ENCODE measurements at places on chromosomes 3 and 15. TPM values are rescaled to one million over a fixed set of nuclear protein-coding genes. Genes with fewer than 3 reads are reported as not detected.

DNA sequence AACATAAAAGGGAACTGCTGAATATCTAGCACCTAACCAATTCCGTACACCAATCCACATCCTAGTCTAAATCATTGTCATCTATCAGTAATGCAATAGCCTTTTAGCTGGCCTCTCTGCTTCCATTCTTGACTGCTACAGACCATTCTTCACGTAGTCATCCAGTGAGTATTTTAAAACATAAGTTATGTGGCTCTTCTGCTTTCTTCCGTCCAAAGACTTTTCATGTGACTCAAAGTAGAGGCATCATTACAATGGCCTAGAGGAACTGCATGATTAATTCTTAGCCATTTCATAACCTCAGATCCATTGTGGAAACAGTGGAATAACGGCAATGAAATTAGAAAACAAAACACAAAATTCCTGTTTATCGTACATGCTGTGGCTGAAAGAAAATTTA is 88.9 kb upstream of the CBLB start:
- DNase-seq, result no peak

DNA sequence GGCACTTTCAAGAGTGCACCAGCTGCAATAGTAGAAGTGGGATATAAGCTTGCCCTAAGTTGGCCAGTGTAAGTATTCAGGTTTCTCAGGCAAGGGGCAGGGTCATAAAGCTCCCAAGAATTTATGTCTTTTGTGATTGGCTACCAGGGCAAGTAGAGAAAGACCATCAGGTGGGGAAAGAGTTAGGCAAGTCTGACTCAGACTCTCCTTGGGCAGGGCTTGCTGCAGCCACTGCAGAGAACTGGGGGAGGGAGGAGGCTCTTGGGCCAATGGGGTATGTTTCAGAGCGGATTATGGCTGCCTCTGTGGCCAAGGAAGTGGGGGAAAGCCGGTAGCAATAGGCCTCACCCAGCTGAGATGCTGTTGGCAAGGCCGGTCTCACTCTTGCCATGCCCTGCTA is 44.6 kb upstream of the SLC25A36 start:
- DNase-seq, result no peak

GUCA1C gene
- polyA plus RNA-seq, result not detected

DNA sequence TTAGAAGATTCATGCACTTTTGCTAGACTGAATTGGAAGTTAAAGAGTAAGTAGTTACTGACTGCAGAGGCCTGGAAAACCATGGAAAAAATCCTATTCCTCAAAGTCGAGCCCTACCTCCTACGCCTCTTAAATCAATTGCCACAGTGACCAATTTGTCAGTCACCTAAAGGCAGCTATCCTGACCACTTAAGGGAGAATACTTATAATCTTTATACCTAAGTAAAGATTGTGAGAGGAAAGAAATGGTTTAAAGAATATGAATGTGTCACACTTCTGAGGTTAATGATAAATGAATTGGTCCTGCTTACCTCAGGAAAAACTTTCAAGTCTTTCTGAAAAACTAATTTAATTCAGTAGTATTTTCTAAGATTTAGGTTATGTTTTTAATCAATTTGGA is 42.6 kb downstream of the AGTR1 start:
- no peak for DNase-seq

DNA sequence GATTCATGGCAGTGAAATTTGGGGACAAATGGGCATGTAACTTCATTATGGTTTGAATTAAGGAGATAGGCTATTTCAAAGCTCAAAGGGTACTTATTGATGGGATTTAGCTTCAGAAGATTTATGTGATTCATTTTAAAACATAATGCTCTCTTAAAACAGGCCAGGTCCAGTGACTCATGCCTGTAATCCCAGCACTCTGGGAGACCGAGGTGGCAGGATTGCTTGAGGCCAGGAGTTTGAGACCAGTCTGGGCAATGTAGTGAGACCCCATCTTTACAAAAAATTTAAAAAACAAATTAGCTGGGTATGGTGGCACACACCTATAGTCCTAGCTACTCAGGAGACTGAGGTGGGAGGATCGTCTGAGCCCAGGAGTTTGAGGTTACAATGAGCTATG is 11.5 kb downstream of the THAP10 start:
- DNase-seq, result no peak

GRCh38 chr3:42177068-42177800 is 86.1 kb downstream of the TRAK1 start:
- DNase-seq, result no peak

DNA sequence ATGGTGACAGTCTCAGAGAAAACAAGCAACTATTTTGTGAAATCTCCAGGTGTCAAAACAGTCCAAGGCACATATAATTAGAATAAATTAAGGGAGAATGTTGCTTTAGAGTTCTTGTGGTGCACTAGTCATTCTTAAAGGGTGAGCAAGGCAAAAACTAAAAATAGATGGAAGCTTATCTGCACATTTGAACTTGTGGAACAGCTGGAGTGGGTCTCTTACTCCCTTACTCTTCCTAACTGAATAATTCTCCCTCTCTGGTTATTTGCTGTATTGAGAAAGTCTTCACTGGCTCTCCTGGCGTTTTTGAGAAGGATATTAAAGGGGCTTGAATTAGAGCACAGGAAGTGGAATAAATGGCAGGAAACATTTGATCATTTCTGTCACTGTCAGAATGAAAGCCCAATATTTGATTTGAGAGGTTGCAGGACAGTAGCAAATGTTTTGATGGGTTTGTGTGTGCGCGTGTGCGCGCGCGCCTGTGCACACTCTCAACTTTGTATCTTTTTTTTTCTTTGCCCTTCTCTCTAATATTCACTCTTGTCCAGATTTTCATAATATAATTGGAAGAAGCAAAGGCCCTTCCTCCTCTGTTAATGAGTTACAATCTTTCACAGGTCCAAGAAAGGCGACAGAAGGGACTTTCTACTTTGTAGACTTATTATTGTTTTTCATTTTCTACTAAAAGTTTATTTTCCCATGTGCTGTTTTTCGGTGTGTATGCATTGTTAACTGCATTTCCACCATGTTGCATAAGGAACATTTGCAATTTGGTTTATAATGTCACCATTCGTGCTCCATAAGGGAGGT is 40.9 kb downstream of the AKAP13 start:
- DNase-seq, result peak; percentile 26

ZNF774 gene
- 0.89 TPM for polyA plus RNA-seq

GRCh38 chr15:95405447-95405846 is 925.1 kb upstream of the NR2F2 start:
- DNase-seq, result peak; percentile 54

UBE2Q2 gene
- 8.9 TPM for polyA plus RNA-seq

DNA sequence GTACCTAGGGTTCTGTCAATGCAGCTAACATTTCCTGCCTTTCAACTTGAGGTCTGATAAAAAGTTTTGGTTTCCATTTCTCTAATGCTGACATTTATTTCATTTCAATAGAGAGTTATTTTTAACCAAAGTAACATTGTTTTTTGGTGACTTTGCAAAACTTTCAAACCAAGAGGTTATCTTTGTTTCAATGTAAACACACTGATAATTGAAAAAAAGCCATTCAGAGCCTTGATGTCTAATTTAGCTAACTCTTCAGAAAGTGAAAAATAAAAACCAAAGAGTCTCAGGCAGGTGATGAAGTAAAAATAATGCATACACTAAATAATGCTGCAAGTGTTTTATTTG is 9.6 kb upstream of the TIPARP start:
- no peak for DNase-seq

DNA sequence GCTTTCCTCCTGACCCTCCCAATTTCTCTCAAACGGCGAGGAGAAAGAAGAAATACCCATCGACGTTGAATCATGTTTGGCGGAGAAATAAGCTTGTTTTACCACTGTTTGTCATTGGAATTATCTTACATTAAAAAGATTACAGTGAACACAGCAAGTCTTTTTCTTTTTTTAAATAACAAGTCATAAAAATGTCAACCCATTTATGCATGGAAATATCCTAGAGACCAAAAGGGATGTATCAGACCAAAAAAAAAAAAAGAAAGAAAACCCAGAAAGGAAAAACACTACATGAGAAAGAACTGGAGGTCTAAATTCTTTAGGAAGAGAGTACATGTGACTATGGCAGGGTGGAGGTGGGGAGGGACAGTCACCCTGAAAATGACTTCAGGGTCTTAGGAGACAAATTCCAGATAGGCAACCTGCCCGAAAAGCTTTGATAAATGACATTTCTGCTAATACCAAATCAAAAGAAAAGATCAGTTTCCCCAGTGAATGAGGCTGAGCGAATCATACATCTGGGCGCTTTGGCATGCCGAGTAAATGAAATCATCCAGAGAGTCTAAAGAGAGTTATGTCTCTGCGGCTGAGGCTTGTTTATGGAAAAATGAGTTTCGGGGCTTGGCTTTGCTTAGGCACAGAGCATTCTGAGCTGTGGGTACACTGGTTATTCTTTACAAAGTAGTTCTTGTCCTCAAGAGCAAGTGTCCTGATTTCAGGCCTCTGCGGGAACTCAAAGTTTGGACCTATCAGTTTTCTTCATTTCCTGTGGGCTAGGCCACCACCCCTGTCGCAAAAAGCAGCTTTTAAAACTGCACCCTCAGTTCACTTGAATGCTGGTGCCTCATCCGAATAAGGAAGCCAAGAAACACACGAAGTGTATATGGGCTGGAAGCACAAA is 110.1 kb upstream of the TGFBR2 start:
- DNase-seq, result no peak

DNA sequence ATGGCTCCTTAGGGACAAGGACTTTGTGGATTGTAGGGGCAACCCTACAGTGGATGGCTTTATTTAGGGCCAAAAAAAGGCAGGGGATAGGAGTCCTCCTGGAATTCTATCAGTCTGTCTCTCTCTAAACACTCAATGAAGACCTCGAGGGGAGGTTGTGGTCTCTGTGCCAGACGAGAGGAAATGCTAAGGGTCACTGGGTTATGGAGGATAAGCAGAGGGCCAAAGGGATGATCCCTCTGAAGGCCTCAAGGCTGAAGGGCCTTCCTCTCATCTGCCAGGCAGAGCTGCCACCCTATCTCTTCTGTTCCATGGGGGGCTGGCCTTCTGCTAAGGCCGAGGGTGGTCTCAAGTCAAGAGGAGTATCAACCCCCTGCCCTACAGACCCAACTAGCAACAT is 27.0 kb downstream of the PLXNB1 start:
- no peak for DNase-seq

FOXB1 gene
- not detected for polyA plus RNA-seq

- no peak for DNase-seq
These were observed 13.3 kb upstream of the IL16 start for GRCh38 chr15:81183439-81183775.

SLC30A4 gene
- 2.4 TPM for polyA plus RNA-seq

TM4SF4 gene
- not detected for polyA plus RNA-seq

CHRM5 gene
- 0.03 TPM for polyA plus RNA-seq

DNA sequence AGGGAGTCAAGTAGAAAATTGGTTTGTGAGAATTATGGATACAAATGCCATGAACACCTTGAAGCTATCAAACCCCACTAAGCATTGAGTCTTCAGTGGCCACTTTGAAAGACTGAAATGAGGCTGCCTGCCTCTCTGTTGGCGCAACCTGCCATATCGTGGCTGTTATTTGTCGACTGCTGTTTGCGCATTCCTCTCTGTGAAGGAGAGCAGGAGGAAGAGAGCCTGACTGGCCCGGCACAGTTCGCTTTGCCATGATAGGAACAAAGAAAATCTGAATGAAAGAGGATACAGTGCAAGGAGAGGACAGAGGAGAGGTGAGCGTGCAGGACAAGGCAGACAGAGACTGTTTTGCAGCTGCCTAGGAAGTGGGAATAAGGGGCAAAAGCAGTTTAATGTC is 289.4 kb downstream of the RYR3 start:
- no peak for DNase-seq

Data from endothelial cell of umbilical vein (primary cell).